ENCODE measurements at places on chromosomes 7 and 10. TPM values are rescaled to one million over a fixed set of nuclear protein-coding genes. Genes with fewer than 3 reads are reported as not detected.
A peak's percentile ranks its signal among the peaks of the same experiment; 100 is the strongest.

GRCh38 chr7:104956753-104957450 lies 57.1 kb upstream of the KMT2E start:
- DNase-seq, result peak; percentile 98

DNA sequence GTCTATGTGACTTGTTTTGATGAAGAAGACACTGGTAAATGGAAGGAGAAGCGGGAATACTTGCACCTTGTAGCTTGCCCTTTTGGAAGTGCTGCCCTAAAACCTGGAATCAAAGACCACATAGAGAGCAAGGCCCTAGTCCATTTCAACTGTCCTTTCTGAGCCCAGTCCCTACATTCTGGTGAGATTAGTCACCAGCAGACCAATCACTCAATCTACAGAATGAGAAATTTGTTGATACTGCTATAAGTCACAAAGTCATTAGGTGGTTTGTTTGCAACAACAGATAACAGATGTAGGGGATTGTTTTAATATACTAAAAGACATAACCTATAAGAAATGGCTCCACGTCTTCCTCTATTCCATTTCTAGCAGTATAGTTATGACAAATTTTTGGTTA lies 33.6 kb downstream of the WASL start:
- peak; percentile 67 for DNase-seq

The TCERG1L gene
- not detected for total RNA-seq

The ICA1 gene
- not detected for total RNA-seq

DNA sequence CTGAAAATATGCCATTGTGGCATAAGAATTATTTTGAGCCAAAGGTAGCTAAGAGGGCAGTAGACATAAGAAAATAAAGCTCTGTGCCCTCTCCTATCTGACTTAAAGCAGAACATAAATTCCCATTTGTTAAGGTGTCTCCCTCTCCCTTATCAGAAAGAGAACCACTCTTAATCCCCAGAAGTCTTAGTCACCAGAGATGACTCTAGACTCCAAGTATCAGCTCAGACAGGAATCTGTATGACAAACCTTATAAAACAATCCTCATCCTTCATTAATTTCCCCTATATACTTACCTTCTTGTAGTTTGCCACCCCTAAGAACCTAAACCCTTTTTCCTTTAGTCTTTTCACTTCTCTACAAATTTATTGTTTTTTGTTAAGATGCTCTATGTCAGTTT lies 21.8 kb upstream of the PIP4K2A start:
- peak; percentile 44 for DNase-seq

GRCh38 chr10:121683816-121684215 lies 85.6 kb upstream of the FGFR2 start:
- DNase-seq, result no peak

The VWA2 gene
- not detected for total RNA-seq

The IQCE gene
- 7.9 TPM for total RNA-seq

GRCh38 chr10:4926400-4926799 lies 36.8 kb upstream of the AKR1C1 start:
- no peak for DNase-seq

The ZNF727 gene
- total RNA-seq, result not detected

The ZMIZ1 gene
- 47.2 TPM for total RNA-seq

The FGFR2 gene
- total RNA-seq, result 2.1 TPM

- peak; percentile 85 for DNase-seq
These were observed 96.0 kb downstream of the GPR85 start for GRCh38 chr7:112990624-112991023.

DNA sequence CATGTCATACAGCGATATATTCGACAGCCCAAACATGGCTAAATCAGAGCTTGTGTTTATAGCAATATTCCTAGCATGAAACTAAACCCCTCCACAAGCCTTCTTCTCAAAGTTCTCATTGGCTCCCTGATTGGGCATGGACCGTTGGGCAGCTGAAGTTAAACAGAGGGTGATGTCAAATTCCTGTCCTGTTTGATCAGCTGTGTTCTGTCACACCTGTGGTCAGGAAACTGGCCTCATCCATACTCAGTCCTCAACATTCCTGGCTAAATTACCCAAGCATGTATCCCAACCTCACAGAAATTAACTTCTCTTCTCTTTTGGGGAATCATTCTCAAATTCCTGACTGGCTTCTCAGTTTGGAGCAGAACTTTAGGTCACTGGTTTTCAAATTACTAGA lies 107.9 kb downstream of the ODAD2 start:
- peak; percentile 26 for DNase-seq

- no peak for DNase-seq
These were observed 34.3 kb downstream of the SGPL1 start for GRCh38 chr10:70850097-70850496.

All from M059J (cell line).